ENCODE measurements at places on chromosomes 11 and 22.

DNA sequence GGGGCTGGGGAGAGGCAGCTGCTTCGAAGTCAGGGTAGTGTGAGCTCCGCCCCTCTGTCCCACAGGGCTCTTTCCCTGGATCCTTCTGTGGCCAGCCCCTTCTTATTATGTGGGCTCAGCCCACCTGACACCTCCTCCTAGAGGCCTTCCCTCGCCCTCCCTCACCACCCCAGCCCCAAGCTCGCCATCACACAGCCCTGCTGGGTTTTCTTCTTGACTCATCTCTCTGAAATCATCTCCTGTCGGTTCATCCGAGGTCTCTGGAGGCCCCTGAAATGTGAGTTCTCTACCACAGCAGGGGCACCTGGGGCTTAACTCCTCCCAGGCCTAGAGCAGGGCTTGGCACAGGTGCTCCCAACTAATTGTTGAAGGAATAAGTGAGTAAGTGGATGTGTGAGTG is 65.2 kb downstream of the CACNA1I start:
- DNase-seq: no peak

GRCh38 chr11:125451400-125452124 is 44.5 kb downstream of the FEZ1 start:
- DNase-seq: no peak

GRCh38 chr22:23146478-23147205 is 1.4 kb downstream of the RAB36 start:
- no peak for DNase-seq

GRCh38 chr11:58774164-58774593 is 42.4 kb upstream of the GLYAT start:
- DNase-seq: no peak

DNA sequence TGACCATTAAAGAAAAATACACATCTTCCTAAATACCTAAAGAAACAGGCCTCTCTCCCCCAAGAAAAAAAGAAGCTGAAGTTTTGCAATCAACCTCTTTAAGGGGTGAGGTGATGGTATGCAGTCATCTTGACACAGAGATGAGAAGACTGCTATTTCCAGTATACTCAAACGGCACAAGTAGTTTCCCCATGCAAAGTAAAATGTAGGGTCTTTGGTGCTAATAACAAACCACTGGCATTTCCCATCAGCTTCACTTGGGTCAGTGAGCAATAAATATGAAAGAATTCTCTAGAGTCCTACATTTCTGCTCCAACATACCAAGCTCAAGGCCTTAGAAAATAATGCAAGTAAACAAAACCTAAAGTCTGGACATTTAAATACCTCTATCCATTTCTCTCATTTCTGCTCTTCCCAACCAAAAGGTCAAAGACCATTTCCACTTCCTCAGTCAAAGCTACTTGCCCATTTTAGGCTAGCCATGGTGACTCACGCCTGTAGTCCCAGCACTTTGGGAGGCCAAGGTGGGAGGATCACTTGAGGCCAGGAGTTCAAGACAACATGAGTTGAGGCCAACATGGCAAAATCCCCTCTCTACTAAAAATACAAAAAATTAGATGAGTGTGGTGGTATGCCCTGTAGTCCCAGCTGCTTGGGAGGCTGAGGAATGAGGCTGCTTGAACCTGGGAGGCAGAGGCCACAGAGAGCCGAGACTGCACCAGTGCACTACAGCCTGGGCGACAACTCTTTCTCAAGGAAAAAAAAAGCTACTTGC is 39.5 kb upstream of the CHRNA10 start:
- no peak for DNase-seq

GRCh38 chr11:26204101-26204500 is 127.8 kb upstream of the ANO3 start:
- no peak for DNase-seq

DNA sequence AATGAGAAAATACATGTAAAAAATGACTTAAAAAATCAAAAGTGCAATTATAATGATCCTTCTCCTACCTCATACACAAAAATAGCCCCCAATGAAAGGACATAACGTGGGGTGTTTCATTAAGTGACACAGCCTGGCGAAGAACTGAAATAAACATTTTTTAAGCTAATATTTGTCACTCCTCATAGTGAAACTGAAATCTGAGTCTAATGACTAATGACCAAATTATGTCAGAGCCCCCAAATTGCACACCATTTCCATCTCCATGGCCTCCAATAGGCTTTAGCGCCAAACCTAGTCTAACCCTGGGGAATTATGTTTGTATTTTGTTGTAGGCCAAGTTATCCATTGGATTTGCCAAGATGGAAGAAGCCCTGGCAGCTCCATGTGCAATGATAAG is 119.1 kb downstream of the WT1 start:
- no peak for DNase-seq

- peak; percentile 51 for DNase-seq
Measured at GRCh38 chr22:39985383-39986035, 9.2 kb upstream of the FAM83F start.

- DNase-seq: no peak
Measured at GRCh38 chr22:28029956-28030355, 110.9 kb upstream of the PITPNB start.

DNA sequence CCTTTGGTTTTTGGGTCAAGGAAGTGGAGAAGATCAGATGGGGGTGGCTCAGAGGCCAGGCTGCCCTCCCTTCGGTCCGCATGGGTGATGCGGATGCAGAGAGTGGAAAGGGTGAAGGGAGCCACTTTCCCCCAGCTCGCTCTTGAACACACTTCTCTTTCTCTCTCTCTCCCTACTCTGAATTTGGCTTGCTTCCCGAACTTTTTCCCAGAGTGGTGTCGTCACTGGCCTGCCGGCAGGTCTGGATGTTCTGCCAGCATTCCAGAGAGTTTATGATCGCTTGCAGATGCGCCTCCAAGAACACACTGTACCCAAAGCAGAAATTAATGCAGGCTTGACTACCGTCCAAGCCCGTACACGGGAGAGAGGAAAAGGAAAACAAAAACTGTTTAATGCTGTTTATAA is 103.2 kb downstream of the ZBTB16 start:
- DNase-seq: no peak

- DNase-seq: no peak
Measured at GRCh38 chr22:34019190-34019845, 99.0 kb upstream of the LARGE1 start.

GRCh38 chr11:65208785-65209710 is 27.3 kb downstream of the CAPN1 start:
- DNase-seq: no peak

DNA sequence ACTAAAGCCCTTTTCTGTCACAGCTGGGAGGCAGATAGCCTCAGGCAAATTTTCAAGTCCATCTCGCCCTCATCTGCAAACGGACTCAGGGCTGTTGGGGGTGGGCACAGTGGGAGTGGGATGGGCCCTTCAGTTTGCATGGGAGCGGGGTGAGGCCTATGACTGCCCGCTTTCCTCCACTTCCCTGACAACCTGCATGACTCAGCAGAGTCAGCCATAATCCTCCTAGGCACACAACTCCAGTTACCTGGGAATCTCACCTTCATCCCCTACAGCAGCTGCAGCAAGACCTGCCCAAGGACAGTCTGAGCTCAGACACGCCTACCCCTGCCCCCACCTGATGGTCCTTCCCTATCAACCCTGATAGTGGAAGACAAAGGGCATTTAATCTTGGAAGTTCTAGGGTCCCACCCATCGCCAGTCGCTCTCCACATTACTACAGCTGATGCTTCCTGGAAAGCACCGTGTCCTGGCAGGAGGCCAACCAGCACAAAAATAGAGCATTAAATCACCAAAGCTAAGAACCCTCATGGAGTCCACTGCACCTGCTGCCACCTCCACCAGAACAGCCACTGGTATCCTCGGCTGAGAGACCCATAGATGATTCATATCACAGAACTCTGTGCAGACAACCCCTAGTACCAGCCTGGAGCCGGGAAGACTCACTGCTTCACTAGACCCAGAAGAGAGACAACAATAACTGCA is 319.3 kb downstream of the DCDC1 start:
- DNase-seq: no peak

- DNase-seq: no peak
Measured at GRCh38 chr11:1479006-1479677, 7.4 kb downstream of the MOB2 start.

DNA sequence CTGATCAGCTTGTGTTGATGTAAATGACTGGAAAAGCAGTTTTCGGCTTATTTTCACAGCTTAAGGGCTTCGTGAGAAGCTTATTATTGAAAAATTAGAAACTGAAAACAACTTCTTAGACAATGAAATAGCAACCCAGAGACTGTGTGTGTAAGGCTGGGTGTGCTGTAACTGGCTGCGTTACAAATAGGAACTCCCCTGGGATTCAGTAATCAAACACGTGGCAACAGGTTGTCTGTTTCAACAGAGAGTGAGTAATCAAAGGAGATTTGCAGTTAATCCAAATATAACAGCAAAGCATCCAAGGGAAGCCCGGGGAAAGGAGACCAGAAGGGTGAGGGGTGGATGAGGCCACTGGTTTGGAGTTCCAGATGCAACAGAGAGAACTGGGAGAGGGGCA is 19.2 kb downstream of the NTM start:
- DNase-seq: no peak

- no peak for DNase-seq
Measured at GRCh38 chr22:35568751-35569739, 28.4 kb downstream of the RASD2 start.

DNA sequence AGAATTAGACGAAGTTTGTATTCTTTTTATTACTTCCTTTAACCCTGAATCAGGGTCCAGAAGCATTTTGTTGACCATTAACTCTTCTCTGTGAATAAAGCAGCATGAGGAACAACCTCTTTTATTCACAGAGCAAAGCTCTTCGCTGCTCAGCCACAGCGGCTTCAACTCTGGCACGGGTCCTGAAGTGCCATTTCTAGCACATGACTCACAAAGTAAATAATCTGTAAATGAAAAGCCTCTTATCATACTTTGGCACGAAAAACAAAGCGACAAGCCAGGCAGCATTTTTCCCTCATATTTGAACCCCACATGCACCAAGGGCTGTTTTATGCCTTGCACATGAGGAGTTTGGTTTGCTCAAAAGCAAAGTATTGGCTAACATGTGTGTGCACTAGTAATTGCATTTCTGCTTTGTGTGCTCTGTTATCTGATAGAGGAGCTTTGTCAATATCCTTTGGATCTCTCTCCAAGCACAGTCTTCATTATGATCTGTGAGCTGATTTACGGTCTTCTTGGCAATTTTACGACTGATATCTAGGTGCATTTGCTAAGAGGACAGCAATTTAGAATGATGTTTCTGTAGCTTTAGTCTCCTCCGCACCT is 33.0 kb upstream of the APOBEC3A start:
- no peak for DNase-seq

DNA sequence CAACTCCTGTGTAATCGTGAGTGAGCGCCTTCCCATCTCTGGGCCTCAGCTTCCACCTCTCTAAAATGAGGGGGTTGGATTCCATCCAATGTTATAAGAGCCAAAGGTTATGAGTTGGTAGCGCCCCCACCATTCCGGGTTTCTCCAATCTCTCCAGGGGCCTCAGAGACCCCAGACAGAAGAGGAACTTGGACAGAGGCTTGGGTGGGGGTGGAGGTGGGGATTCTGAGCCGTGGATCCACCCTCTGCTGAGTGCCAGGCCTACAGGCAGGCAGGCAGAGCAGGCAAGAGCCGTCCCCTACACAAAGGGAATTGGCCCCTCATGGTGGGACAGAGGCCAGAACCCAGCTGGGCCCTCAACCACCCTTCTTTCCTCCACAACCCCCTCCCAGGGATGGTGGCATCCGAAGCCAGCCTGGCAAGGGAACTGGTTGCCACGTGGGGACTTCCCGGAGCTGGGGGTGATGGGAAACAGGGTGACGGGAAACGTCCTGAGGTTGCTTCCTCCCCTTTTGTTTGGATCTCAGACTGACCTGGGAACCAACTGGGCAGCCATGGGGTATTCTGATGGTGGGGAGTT is 31.8 kb downstream of the TXN2 start:
- no peak for DNase-seq

- no peak for DNase-seq
Measured at GRCh38 chr11:74001822-74002286, 7.0 kb downstream of the UCP3 start.
